MG63 (cell line): ENCODE measurements at places on chromosomes 12 and 14.

- DNase-seq: no peak
These were observed 492 bp upstream of the BTBD6 start for GRCh38 chr14:105247715-105248367.

- no peak for DNase-seq
These were observed 183.3 kb upstream of the LMO3 start for GRCh38 chr12:16789204-16789790.

DNA sequence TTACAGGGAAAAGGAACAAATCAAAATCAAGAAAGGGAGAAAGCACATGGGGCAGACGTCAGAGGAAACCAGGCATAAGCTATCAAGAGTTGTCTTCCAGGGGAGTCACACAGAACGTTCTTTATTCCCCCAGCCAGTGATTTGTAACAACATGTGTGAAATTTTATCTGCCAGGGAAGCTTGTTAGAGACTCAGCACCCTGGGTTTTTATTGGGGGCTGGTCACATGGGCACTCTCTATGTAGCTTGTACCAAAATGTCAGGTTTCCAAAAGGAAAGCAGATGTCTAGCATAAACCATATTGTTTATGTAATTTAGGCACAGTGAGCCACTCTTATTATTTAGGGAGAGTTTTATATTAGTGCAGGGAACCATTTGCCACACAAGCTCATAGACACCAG, 440.4 kb upstream of the DCN start:
- DNase-seq: no peak

DNA sequence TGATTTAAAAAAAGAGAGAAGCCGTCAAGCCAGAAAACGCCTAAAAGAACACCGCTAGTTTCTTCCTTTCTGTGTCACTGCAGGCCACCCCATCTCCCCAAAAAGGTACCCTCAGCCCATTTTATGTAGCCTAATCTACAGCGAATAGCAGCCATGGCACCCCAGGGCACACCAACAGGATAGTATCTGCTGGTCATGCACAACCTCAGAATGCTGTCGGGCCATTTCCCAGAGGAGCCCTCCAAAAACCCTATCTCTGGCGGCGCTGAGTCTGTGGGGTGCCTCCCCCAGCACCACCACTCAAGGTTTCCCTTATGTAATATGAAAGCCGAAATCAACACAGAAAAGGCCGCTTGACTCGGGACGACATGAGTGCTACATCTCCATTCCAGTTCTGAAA, 98.9 kb downstream of the BCL11B start:
- DNase-seq: no peak

DNA sequence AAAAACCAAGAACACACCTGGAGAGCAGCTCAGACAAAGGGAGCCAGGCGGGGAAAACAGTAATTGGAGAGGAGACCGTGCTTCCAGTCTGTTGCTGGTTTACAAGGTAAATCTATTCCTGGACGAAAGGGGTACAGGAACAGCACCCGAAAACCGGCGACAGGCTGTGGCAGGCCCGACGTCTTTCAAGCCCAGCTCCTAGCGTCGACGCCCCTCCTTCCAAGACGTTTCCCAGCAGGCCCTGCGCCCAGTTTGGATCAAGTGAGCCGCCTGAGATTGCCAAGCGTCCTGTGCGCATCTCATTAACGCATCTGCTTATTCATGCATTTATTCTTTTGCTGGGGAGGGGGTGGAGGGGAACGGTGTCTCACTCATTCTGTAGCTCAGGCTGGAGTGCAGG, 1.4 kb downstream of the C12orf56 start:
- no peak for DNase-seq

DNA sequence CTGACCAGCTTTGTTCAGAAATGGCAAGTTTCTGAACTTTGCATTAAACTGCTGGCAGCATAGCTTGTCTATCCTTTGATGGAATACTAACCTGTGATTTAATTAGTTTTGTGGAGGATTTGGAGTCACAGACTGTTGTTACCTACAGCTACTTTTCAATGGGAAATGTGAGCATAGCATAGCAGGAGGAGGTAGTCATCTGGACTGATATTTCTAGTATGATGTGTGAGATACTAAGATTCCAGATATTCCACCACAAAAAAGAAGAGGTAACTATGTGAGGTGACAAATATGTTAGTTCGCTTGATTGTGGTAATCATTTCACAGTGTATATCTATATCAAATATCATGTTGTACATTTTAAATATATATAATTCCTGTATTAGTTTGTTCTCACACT, 833.0 kb downstream of the SLC6A15 start:
- DNase-seq: no peak

- no peak for DNase-seq
These were observed 27.3 kb downstream of the TTC5 start for GRCh38 chr14:20278414-20278813.

- no peak for DNase-seq
These were observed 153.5 kb upstream of the FUT8 start for GRCh38 chr14:65259000-65259399.

DNA sequence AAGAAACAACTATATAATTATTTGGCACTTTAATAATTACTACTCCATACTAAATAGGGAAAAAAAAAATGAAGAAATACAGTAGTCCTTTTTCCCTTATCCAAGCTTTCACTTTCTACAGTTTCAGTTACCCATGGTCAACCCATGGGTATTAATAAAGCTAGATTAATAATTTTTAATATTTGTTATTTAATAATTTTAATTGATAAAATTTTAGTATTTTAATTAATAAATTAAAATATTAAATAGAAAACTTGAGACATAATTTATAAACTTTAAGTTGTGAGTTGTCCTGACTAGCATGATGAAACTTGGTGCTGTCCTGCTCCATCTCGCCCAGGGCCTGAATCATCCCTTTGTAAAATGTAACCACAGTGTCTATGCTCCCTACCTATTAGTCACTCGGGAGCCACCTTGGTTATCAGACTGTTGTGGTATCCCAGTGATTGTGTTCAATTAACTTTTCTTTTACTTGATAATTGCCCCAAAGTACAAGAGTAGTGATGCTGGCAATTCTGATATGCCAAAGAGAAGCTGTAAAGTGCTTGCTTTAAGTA, 71.8 kb downstream of the PAWR start:
- DNase-seq: peak; percentile 23

GRCh38 chr12:41497409-41497808, 309.3 kb downstream of the PDZRN4 start:
- no peak for DNase-seq

GRCh38 chr14:77102154-77102553, 4.1 kb downstream of the CIPC start:
- no peak for DNase-seq

DNA sequence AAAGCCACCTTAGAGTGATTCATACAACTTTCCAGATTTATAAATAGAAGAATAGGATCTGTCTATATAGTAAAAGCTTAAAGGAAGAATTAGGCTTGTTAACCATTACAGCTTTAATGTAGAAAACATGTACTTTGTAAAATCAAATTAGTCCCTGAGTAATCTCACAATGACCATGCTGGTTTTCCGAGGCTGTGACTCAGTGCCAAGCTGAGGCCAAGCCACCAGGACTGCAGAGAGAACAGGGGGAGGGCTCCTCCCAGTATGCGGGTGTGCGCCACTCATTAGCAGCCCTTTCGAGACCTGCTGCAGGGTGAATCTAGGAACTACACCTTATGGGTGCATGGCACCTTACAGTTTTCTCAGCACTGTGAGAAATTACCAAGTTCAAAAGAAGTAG, 167.0 kb downstream of the EFCAB11 start:
- DNase-seq: peak; percentile 28
